ENCODE measurements at places on chromosomes 12 and 14. TPM values are rescaled to one million over a fixed set of nuclear protein-coding genes. Genes with fewer than 3 reads are reported as not detected.

Gene ZBTB42
- total RNA-seq: 6.9 TPM

DNA sequence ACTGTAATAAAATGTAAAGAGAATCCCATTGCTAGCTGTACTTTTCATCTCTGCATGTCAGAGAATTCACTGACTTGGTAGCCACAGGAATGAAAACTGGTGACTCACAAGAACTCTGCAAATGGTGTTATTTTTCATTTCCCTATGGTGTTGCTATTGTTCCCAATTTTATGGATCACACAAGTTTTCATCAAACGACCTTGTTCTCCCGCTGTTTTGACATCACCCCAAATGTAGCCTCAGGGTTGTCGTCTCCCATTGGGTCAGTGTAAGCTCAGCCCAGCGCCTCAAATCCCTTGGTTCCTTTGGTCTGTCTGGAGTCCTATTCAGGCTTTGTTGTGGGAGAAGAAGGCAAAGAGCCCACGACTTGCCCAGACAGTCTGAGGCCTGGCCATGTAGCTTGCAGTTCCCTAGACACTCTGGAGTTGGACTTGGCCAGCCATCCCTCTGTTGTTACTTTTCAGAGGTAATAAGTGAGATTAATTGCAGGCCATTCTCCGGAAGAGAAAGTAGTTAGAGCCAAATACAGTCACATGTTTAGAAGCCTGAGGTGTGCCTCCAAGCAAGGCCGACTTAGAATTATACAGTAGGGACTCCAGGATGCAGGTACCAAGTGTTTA lies 159.2 kb downstream of the TGFB3 start:
- peaks cover 6% of the 10 kb centered on the region for H3K36me3 ChIP-seq
- no peak overlapping the region for H3K27ac ChIP-seq
- no peaks in the 10 kb centered on the region for H3K27me3 ChIP-seq
- no peak overlapping the region for H3K4me3 ChIP-seq
- DNase-seq: no peak

DNA sequence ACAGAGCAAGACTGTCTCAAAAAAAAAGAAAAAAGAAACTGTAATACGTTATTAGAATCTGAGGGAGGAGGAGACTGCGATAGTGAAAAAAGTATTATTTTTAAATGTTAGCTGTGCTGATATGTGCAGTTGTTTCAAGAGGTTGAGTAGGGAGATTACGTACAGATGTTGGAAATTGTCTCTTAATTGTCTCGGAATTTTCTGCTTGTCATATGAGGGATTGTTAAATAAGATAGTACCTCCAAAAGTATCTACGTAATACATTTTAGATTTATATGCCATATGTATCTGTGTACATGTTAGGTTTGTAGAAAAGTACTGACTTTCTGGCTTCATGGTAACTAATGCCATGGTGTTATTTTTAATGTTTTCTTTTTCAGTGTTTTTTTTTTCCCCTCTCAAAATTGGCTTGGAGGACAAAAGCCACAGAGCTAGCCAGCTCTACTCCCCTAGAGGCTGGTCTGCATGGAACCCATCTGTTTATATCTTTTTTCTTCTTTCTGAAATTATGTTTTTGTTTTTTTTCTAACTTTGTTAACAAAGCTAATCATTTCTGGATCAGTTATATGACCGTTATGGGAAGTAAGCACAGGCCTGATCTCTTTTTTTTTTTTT lies 3.4 kb downstream of the RIMKLB start:
- H3K36me3 ChIP-seq: no peaks in the 10 kb centered on the region
- H3K4me1 ChIP-seq: peaks cover 12% of the 10 kb centered on the region
- peaks cover 9% of the 10 kb centered on the region for H3K27me3 ChIP-seq
- H3K4me3 ChIP-seq: no peak overlapping the region
- no peak overlapping the region for H3K27ac ChIP-seq

GRCh38 chr14:60644666-60645065 lies 4.6 kb downstream of the SIX1 start:
- H3K27ac ChIP-seq: no peak overlapping the region
- no peaks in the 10 kb centered on the region for H3K36me3 ChIP-seq
- DNase-seq: no peak
- H3K27me3 ChIP-seq: peaks cover 93% of the 10 kb centered on the region
- peaks cover 11% of the 10 kb centered on the region for H3K4me1 ChIP-seq
